ENCODE measurements at places on chromosomes 2 and 18.

GRCh38 chr2:211133766-211134165, 577.4 kb downstream of the CPS1 start:
- no peak for DNase-seq

GRCh38 chr2:40511661-40512213, 59.8 kb upstream of the SLC8A1 start:
- no peak for DNase-seq

- no peak for DNase-seq
Observed at GRCh38 chr2:156309167-156309566, 23.4 kb downstream of the NR4A2 start.

DNA sequence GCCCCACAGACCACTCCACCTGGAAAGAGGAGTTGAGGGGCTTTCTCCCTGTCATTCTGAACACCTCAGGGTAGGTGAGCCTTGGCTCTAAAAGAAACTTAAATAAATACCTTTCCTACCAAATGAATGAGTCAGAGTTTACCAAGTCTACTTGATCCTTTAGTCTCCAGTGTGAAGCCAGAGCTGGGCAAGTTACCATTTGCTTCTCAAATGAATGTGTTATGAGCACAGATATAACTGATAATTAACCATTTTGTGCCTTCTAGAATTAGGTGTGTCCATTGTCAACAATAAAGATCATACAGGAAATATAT, 347.7 kb downstream of the KIAA1328 start:
- no peak for DNase-seq

DNA sequence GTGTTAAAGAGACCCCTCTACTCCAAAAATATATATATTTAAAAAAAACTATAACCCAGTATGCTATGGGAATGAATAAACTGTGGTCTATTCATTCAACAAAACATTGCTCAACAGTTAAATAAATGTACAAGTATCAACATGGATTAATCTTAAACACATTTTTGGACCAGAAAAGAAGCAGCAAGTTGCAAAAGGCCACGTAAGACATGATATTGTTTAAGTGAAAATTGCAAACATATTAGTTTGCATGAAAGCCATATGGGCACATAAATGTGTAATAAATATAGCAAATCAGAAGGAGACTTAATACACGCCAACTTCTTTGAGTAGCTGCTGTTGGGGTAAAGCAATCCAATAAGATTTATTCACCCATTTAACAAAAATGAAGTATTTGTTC, 321.5 kb downstream of the FBXO15 start:
- DNase-seq = no peak

DNA sequence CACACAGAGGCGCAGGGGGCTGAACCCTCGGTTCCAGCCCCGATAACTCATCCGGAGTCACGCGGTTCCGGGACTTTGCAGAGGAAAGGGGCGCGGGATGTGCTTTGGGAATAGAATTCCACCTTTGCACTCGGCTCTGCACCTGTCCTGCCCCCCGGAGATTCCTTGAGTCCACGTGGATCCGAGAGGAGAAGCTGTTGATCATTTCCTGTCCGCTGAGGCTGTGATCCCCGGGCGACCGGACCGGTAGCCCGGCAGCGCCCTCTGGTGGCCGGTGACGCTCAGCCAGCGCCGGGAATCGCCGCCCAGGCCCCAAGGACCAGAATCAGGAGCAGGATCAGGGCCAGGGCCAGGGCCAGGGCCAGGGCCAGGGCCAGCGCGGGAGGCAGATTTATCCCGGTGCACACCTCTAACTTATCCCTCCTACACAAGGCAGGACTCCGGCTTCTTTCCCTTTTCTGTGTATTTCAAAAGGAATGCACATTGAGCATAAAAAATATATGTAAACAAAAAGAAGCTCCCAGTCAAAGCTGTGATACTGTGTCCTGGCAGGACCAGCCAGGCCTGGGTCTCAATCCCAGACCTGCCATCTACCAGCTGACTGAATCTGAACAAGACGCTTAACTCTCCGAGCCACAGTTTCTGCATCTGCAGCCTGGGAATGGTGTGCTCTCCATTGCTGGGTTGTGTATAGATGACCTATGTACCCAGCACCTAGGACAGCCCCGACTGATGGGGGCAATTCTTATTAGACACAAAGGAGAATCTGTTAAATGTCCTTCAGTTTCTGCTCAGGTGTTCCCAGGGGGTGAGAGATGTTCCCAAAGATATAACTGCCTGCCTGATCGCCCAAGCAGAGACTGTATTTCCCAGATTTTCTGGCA, 8.5 kb upstream of the SPATA3 start:
- peak; percentile 34 for DNase-seq

- no peak for DNase-seq
Observed at GRCh38 chr2:43105586-43106558, 120.5 kb downstream of the ZFP36L2 start.

DNA sequence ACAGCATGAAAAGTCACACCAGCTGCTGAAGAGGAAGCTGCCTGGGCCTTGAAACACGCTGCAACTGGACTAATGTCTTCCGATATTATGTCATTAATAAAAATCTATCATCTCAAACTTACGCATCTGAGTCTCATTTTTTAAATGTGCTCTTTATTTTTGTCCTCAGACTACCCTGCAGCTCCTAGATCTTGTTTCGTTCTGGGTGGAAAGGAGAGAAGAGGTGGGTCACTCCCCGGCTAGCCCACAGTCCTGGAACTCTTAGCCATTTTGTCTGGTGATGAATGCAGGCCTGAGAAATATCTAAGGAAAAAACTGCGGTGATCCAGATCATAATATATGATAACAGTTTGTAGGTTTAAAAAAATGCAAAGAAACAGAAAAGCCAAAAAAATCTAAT, 73.3 kb downstream of the TXNL1 start:
- no peak for DNase-seq

GRCh38 chr2:111923276-111923804, 24.9 kb downstream of the MERTK start:
- DNase-seq = no peak

DNA sequence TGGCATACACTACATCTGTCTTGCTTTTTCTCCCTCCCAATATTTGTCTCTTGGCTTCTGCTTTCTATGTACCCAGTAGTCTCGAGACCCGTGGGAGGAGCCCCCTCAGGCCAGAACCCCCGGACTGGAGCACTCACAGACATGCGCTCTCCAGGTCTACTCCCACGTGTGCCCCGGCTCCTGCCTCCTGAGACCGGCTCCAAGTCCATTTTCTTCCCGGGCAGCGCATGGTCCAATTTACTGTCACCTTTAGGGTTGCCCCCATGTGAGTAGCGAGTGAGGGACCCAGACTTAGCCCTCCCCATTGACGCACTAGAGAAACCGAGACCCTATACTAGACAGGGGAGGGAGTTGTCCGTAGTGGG, 11.8 kb upstream of the TEX51 start:
- DNase-seq = no peak

- DNase-seq = no peak
Observed at GRCh38 chr2:166972002-166972401, 83.7 kb downstream of the XIRP2 start.

- no peak for DNase-seq
Observed at GRCh38 chr2:161384864-161385263, 31.2 kb upstream of the TBR1 start.

- no peak for DNase-seq
Observed at GRCh38 chr2:86221066-86221684, 21.9 kb downstream of the MRPL35 start.

DNA sequence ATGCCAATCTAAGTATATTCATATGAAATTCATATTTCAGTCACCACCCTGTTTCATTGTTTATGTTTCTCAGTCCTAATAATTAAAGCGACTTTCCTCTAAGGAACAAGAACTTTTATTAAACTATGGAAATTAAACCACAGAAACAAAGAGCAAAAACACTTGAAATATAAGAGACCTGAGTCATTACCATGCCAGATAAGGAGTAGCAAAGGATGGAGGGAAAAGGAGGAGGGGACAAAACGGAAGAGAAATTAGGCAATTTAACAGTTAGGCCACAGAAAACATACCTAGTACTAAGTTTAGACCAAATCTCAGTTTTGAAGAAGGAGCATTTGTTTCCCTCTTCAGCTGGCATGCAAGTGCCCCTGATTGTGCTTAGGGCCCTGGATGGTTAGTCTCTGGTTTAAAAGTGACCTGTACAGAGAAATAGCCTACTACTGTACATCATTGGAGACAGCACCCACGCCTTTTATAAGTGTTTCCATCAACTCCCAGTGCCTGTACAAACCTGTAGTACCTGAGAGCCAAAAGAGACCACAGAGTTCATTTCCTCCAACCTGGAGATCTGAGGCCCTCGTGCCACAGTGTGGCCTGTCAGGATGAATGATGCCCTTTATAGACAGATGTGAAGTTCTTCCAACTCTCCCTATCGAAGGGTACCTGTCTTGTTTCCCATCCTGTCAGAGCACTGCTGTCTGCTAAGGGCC, 74.5 kb downstream of the SPATS2L start:
- no peak for DNase-seq

GRCh38 chr2:203748331-203749126, 42.1 kb downstream of the CD28 start:
- no peak for DNase-seq

- DNase-seq = no peak
Observed at GRCh38 chr2:146821836-146822316, 1023.0 kb upstream of the ACVR2A start.

DNA sequence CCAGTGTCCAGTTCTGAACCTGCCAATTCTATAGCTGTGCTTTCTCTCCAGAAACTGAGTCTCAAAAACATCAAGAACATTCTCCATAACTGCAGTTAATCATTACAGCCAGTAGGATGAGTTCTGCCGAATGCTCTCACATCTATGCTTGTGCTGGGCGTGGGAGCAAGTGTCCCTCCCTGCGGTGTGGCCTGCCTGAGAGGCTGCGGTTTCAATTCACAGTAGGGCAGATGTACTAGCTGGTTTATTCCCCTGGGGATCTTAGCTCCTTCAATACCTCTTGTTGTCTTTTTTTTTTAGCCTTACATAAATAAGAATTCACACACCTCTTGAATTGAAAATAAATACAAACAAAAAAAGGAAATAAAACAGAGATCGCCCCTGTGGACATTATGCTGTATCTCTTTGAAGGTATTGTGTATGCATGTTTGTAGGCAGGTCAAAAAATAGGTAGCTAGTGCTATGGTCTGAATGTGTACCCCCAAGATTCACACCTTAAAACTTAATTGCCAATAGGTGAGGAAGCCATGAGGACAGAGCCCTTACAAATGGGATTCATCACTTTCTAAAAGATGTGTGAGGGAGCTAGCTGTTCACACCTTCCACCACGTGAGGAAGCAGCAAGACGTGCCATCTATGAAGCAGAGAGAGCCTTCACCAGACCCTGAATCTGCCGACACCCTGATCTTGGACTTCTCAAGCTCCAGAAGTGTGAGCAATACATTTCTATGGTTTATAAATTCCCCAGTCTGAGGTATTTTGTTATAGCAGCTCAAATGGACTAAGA, 74.3 kb downstream of the BCL2L11 start:
- DNase-seq = no peak

DNA sequence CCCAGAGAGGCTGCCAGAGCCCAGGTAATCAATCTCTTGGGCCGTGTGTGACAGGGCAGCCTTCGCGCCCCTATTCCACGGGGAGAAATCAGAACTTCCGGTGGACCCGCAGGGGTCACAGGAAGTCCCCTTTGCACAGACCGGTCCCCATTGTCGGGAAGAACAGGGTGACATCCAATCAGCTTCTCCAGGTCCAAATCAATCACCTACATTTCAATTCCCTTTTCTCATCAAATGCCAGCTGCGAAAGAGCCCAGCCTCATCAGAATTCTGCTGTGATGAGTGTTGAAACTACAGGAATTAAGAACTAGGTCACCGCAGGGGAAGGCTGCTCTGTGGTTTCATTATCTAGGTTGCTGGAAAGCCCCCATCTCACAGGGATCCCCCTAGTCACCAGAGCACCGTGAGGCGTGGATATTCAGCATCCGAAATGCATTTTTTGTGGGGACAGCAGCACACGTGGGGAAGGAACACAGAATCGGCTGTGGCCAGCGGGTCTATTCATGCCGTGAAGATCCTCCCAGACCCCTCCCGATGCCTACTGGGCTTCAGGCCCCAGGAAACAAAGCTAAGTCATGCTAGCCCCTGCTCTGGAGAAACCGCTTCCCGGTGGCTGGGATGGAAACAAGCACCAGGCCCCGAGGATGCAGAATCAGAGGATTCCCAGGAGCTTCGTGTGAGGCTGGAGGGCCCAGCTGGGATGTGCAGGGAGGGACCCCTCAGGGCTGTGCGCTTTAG, 193.7 kb upstream of the ID2 start:
- peak; percentile 26 for DNase-seq

DNA sequence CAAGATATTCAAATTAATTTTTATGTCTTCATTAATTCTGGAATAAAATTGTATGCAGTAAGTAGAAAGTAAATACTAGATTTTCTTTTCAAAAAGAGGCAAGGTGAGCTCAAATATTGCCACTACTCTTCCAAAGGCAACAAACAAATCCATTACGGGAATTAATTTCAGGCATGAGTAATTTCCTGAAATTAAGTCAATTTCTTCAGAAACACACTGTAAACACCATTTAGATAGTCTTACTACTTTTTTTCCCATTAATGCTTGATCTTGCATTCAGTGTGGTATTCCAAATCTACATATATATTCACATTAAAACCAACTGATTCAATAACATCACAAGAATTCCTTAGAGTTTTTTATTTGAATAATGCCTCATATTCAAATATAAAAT, 1274.0 kb upstream of the CRIM1 start:
- DNase-seq = no peak

- DNase-seq = no peak
Observed at GRCh38 chr18:49645841-49646351, 84.0 kb downstream of the LIPG start.

DNA sequence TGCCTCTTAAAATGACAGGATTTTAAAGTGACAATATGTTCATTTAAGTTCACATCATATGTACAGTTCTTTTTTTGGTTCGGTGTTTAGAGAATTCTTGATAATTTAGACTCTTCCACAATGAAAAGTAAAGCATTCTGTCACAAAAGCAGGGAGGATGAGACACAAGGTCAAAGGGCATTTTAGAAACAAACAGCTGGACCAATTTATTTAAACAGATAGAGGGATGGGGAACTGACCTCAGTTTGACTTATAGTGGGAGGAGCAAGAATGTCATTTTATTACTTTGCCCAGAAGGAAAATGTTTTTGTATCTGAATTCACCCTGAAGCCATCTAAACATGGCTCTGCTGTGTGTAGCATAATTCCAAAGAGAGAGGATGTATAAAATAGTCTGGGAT, 128.5 kb downstream of the MEIS1 start:
- DNase-seq = no peak

GRCh38 chr2:200794143-200794542, 17.6 kb upstream of the BZW1 start:
- no peak for DNase-seq

- no peak for DNase-seq
Observed at GRCh38 chr2:42834161-42834560, 41.8 kb upstream of the HAAO start.

GRCh38 chr2:202034249-202035088, 814 bp downstream of the FZD7 start:
- no peak for DNase-seq

- no peak for DNase-seq
Observed at GRCh38 chr18:79911344-79912270, 39.8 kb downstream of the SLC66A2 start.
